Activated T-cell treated with anti-CD3 and anti-CD28 coated beads for 1 hour (primary cell): ENCODE measurements at places on chromosomes 16 and 17.

GRCh38 chr16:67563708-67564468 lies 1.6 kb downstream of the CTCF start:
- no peak for DNase-seq

DNA sequence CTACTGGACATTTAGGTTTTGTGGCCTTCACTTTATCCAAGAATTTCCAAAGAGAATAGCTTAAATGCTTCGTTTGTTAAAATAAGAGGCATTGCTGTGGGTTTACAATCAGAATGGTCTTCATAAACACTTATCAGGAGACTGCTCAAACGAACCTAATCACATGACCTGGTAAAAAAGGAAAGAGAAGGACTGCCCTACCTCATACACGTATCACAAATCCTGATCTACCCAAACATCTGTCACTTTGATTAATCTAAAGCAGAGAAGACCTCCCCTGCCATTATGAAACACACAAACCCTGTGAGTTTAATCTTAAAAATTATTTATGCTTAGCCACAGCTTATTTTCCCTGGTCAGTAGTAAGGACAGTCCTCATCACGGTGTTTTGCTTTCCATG lies 76.6 kb downstream of the PARN start:
- DNase-seq, result no peak

- DNase-seq, result no peak
Observed at GRCh38 chr17:56665864-56666263, 72.4 kb downstream of the NOG start.

- no peak for DNase-seq
Observed at GRCh38 chr17:78697554-78698343, 84.3 kb downstream of the CYTH1 start.

- no peak for DNase-seq
Observed at GRCh38 chr17:74875155-74875976, 2.6 kb upstream of the FDXR start.

- DNase-seq, result no peak
Observed at GRCh38 chr17:71035226-71035625, 865.9 kb downstream of the KCNJ2 start.

DNA sequence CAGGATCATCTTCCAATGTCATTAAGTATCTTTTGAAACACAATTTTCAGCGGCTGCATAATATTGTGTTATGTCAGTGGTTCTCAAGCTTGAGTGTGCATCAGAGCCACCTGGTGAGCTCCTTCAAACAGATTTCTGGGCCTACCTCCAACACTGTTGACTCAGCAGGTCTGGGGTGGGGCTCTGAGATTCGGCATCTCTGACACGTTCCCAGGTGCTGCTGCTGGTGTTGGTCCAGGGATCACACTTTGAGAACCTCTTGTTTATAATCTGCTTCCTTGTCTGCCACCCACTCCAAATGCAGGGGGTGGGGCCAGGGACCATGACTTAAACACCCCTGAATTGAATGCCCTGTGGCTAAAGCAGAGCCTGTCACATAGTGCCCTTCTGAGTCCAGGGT lies 73.8 kb upstream of the HNF1B start:
- no peak for DNase-seq

DNA sequence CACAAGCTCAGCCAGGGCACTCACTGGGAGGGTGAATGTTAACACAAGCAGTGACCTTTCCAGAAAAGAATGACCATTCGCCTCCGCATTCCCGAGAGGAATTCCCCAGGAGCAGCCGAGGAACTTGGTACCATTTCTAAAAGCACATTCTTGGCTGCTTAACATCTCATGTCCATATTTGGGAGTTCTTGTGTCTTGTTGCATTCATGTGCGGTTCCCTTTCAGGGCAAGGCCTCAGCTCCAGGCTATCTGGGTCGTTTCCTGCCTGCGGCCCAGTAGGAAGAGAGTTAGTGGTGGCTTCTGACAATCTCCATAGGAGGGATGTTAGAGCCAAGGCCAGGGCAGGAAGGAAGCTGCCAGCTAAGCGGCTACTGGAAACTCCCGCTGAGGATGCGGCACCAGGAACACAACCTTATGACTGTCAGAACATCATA lies 27.8 kb upstream of the MEAK7 start:
- DNase-seq, result no peak

DNA sequence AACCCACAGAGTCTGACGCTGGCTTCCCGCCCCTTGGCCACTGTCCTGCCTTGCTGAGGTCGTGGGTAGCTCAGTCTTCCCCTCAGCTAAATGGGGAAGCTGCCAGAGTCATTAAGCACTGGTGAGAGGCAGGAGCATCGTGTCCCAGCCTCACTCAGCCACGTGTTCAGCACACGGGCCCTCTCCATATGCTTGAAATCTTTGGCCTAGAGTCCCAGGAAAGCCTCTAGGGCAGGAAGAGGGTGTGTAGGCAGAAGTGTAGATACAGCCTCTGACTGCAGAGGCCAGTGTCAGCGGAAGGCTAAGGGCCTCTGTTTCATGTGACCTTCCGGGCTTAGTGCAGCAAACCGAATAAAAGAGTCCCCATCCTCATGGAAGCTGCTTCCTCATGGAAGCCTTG lies 4.1 kb downstream of the DHODH start:
- no peak for DNase-seq

DNA sequence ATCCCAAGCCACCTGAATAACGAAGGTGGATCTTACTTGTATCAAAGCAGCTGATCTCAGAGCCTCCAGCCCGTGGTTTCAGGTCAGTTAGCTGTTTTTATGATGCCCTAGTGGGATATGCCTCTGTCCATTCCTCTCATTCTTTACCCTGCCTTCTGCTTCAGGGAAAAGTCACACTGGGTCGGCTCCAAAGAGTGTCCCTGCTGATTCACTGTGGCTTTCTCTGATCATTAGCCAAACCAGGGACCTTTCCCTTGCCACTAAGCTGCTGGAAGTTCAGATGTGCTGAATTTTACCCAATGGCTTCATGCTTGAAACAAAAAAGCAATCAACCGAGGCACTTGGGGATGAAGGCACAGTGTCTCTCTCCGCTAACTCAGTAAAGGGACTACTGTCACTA lies 170.2 kb upstream of the SALL1 start:
- no peak for DNase-seq

DNA sequence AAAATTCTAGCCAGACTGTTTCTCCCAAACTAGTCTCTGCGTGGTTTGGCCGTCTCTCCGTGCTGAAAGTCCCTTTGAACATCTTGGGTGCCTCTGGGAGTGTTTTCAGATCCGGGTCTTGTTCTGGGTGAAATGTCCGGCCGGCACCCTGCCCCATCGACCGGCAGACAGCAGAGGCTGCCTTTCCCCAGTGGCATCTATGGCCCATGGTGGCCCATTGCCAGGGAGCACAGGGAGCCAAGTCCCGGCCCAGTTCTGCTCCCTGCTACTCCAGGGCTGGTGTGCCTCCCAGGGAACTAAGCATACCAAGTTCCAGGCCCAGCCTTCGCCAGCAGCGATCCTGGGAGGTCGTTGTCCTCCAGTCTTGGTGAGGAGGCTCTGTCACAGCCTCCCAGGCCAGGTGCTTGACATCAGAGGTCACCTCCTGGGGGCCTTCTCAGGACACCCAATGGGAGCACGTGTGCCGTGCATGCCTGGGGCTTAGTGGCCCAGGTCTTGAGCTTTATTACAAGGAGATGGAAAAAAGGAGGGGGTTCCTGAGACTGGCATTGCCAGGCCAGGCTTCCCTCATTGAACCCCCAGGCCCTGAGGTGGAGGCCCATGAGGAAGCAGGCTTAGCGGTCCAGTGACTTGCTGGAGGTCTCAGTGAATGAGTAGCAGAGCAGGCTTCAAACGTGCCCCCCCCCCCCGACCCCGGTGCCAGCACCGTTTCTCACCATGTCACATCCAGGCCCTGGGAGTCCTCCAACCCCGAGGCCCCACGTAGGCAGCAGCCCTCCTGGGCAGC lies 54.0 kb downstream of the PGS1 start:
- no peak for DNase-seq

GRCh38 chr16:14491861-14492529 lies 138.1 kb downstream of the PARN start:
- DNase-seq, result no peak

GRCh38 chr17:15092261-15092660 lies 172.9 kb downstream of the PMP22 start:
- DNase-seq, result no peak
